Dermis blood vessel endothelial cell (primary cell): ENCODE measurements at places on chromosomes 12 and 14. TPM values are rescaled to one million over a fixed set of nuclear protein-coding genes. Genes with fewer than 3 reads are reported as not detected.

DAO gene
- under 0.01 TPM in 1 of 2 replicates, not detected in the other for total RNA-seq

DNA sequence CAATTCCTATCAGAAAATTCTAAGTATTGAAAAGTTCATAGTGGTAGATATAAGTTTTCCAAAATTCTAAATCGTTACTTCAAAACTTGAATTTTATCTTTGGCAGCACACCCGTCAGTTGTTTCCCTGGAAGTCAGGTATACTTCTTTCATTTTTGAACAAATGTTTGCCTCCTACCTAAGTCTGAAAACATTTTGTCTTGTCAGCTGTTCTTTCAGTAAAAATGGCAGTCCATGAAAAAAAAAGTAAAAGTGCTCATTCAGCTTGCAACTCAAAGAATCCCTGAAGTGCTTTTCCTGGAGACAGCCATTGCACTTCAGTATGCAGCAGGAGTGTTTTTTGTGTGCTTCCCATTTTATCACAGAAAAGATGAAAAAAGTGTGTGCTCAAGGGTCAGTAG is 130.1 kb upstream of the NEDD1 start:
- no peak for DNase-seq

GRCh38 chr14:61386173-61386772 is 64.9 kb downstream of the PRKCH start:
- DNase-seq: no peak

DNA sequence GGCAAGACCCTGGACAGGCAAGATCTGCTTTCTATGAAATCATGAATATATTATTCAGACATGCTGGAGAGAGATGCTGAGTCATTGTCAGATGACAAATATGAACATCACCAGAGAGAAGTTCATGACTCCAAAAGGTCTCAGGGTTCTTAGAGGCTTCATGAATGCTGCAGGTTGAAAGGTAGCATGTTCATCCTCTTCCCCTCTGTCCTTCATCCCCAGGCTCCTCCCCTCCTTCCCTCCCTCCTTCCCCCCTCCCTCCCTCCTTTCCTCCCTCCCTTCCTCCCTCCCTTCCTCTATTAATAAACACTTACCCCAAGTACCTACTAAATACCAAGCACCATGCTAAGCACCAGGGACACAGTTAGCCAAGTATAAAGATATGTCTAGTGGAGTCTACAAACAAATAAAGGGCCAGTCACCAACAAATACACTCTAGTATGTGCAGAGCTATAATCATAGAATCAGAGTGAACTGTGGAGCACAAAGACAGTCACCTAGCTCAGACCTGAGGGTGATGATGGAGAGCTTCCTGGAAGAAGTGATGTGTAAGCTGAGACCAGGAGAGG is 46.2 kb downstream of the RPH3A start:
- peak; percentile 56 for DNase-seq

DNA sequence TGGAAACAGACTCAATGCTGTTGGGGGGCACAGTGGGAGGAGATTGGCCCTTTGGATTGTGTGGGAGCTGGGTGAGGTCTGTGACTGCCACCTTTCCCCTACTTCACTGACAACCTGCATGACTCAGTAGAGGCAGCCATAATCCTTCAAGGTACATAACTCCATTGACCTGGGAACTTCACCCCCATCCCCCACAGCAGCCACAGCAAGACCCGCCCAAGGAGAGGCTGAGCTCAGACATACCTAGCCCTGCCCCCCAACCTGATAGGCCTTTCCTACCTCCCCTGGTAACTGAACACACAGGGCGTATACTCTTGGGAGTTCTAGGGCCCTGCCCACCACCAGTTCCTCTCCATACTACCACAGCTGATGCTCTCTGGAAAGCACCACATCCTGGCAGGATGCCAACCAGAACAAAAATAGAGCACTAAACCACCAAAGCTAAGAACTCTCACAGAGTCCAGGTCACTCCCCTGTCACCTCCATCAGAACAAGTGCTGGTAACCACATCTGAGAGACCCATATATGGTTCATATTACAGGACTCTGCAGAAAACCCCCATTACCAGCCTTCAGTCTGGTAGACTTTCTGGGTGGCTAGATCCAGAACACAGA is 703.9 kb downstream of the FSCB start:
- DNase-seq: no peak

OR10G2 gene
- total RNA-seq: not detected in 2 replicates

PPM1H gene
- 2.3 and 2.9 TPM in 2 replicates for total RNA-seq

ALDH2 gene
- total RNA-seq: 68.6 and 76.6 TPM in 2 replicates

LALBA gene
- not detected in 2 replicates for total RNA-seq

NXPH4 gene
- 0.51 TPM in 1 of 2 replicates, not detected in the other for total RNA-seq
